HEK293T (cell line): ENCODE measurements at places on chromosomes 5 and 9.

- no peak for DNase-seq
Observed at GRCh38 chr9:98002808-98003207, 19.7 kb downstream of the ANP32B start.

GRCh38 chr5:107553117-107553555 lies 117.6 kb downstream of the EFNA5 start:
- peak; percentile 59 for DNase-seq

DNA sequence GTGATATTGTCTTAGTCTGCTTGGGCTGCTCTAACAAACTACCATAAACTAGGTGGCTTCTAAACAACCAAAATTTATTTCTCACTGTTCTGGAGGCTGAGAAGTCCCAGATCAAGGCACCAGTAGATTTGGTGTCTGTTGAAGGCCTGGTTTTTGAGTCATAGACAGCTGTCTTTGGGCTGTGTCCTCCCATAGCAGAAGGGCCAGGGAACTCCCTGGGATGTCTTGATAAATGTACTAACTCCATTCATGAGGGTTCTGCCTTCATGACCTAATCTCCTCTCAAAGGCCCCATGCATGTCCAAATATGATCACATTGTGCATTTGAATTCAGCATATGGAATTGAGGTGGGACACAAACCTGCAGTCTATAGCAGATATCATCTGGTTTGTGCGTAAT lies 121.2 kb downstream of the CHSY3 start:
- DNase-seq = no peak

DNA sequence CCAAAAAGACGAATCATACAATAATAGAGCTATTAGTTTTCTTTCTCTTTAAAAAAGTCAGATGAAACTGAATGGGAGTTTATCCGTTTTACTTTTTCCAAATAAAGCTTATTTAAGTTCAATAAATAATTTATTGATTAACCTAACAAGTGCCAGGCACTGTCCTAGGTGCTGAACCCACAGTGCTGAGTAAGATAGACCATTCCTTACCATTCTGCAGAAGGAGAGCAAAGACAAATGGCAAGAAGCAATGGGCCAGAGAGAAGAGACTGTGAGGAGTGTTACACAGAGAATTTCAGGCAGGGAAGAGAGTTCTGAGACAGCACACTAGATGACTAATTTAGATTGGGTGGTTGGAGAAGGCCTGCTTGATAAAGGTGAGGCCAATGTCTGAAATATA lies 127.2 kb downstream of the AUH start:
- no peak for DNase-seq

DNA sequence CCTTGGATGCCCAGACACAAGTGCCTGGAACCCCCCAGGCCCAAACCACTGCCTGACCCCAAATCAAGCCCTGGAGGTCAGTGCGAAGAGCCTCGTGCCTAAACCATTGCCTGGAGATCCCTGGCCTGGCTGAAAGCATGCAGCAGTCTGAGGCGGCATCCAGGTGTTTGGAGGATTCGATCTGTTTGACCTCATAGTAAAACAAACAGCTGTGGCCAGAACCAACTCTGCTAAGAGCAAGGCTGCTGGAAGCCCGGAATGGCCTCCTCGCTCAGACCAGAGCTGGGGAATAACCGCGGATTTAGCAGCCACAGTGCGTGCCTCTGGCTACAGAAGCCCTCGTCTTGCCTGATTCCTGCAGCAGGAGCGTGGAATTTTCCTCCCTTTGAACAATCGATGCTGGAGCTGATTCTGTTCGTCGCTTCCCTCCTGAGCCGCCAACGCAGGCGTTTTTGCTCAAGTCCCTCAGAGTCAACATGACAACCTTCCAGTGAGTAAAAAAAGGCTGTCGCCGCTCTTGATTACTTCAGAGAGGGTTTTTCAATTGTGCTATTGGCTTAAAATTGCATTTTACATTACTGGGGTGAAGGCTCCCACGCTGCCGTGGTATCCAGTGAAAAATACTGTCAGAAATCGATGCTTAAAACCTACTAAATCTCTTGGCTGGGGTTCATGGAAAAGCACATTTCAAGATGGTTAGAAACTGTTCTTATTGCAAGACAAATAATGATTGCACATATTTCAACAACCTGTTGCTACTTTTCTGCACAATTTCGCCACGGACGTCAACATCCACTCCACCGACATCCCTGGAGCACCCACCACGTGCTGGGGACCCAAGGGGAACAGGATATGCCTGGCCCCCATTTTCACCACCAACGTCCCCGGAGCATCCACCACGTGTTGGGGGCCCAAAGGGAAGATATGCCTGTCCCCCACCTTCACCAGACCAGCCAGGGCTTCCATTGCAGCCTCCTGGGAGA lies 190.0 kb downstream of the OLFM1 start:
- no peak for DNase-seq

DNA sequence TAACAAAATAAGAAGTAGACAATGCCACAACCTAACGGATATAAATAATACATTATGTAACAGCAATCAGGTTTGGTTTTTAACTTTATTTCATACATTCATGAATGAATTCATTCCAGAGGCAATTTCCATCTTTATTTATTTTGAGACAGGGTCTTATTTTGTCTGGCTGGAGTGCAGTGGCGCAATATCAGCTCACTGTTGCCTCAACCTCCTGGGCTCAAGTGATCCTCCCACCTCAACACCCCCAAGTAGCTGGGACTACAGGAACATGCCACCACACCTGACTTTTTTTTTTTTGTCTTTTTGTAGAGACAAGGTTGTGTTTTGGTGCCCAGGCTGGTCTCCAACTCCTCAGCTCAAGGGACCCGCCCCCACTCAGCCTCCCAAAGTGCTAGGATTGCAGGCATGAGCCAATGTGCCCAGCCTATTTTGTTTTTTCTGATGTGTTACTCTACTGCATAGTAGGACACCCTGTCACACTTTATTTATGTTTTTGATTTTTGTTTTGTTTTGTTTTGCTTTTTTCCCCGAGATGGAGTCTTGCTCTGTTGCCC lies 26.3 kb upstream of the C5orf24 start:
- no peak for DNase-seq

DNA sequence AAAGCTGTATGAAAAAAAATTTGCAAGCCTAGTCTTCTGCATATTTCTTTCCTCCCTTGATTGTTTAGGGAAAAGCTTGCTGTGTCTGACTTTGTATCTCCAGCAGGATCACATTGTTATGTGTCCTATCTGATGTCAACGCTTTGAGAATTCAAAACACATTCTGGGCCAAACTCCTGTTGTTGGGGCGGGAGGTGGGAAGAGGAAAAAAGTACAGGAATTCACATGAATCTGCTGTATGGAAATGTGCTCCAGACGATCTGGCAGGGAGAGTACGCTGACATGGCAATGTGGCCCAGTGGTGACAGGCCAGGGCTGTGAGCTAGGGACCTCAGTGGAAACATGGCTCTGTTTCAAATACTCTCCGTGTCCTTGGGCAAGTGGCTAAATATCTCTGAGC lies 87.4 kb upstream of the GNA14 start:
- DNase-seq = no peak

DNA sequence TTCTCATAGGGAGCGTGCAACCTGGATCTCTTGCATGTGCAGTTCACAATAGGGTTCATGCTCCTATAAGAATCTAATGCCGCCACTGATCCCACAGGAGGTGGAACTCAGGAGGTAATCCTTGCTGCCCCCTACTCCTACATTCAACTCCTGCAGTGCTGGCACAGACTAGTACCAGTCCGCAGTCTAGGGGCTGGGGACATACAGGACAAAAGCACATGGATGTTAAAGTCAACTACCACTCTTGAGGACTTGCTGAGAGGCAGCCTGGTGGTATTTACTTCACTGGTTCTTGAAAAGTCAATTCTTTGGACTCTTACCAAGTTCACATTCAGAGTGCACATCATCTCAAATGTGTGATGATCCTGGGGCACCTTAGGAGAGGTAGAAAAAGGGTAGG lies 33.0 kb downstream of the MTMR12 start:
- DNase-seq = no peak

DNA sequence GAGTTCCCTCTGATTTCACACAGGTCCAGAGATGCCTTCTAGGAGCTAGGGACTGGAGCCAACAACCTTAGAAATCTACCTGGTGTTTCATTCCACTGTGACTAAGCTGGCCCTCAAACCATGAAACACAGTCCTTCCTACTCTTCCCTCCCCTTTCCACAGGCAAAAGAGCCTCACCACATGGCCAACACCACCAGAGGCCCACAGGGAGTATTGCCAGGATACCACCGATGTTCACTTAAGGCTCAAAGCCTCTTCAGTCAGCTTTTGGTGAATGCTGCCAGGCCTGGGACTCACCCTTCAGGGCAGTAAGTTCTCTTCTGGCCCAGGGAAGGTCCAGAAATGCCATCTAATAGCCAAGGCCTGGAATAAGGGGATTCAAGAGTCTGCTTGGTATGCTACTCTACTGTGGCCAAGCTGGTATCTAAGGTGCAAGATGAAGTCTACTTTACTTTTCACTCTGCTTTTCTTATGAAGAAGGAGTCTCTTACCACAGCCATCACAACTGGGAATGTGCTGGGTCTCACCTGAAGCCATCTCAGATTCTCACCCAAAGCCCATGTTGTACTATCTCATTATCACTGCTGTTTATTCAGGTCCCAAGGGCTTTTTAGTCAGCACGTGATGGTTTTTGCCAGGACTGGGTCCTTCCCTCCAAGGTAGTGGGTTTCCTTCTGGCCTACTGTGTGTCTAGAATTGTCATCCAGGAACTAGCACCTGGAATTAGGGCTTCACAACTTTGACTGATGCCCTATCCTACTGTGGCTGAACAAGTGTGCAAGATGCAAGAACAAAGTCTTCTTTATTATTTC lies 1018.4 kb downstream of the TAF11L14 start:
- no peak for DNase-seq

DNA sequence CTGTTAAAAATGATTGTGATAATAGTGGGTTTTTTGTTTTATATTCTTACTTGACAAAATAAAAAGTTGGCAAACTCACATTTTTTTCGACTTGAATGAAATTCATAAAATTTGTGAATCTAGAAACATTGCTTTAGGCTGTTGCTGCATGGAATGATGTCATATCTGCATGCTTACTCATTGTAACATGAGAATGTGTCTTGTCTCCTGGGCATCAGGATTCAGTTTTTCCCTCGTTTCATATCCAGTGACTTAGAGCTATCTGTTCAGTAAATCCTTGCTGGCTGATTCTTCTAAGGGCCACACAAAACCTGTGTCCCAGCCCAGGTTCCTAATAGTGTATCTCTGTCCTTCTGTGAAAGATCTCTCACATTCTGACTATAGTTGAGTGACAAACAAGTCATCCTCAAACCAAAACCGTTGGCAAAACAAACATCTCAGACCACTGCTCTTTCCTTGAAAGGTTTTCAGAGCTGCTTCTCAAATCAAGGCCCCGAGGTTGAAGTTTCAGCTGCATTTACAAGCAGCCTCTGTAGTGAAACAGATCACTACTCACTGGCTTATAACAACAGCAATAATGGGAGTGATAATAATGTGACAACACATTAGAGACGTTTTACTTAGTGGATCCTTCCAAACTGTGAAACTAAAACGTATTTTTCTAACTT lies 95.0 kb downstream of the NPR3 start:
- DNase-seq = no peak

DNA sequence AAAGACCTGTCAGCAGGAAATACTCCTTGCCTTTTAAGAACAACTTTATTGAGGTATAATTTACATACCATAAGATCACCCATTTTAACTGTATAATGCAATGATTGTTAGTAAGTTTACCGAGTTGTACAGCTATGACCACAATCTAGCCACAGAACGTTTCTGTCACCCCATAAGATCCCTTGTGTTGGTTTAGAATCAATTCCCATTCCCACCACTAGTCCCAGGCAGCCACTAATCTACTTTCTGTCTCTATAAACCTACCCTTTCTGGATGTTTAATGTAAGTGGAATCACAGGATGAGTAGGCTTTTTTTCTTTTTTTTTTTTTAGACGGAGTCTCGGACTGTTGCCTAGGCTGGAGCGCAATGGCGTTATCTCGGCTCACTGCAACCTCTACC lies 4.4 kb downstream of the GPR107 start:
- peak; percentile 40 for DNase-seq

- DNase-seq = no peak
Observed at GRCh38 chr5:72232838-72233237, 87.2 kb downstream of the MRPS27 start.

GRCh38 chr5:36298552-36298951 lies 3.1 kb downstream of the RANBP3L start:
- no peak for DNase-seq

DNA sequence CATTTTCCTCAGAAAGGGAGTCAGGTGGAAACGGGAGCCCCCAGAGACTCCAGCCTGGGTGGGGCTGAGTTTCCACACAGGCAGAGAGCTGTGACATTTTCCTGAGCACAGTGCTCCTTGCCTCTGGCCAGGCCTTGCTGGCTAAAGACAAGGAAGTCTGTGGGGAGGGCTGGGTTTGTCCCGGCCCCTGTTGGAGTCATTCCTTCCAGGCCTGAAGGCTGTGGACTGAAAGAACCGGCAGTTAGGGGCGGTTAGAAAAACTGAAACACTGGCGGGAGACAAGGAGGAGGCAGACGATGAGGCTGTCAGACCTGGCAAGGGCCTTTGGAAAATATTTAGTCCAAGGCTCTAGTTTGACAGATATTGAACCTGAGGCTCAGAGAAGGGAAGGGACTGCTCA lies 29.9 kb downstream of the COL15A1 start:
- DNase-seq = no peak

GRCh38 chr9:115328677-115329076 lies 210.7 kb upstream of the TNC start:
- no peak for DNase-seq

DNA sequence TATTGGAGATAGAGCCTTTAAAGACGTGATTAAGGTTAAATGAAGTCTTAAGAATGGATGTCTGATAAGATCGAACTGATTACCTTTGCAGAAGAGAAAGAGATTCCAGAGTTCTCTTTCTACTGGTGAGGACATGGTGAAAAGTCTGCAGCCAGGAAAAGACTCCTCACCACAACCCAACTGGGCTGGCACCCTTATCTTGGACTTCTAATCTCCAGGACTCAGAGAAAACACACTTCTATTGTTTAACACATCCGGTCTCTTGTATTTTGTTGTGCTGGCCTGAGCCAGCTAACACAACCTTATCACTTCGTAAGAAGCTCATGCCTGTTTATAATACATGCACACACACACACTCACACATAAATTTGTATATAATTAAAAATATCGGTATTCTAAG lies 489.1 kb downstream of the PRDM9 start:
- DNase-seq = no peak

DNA sequence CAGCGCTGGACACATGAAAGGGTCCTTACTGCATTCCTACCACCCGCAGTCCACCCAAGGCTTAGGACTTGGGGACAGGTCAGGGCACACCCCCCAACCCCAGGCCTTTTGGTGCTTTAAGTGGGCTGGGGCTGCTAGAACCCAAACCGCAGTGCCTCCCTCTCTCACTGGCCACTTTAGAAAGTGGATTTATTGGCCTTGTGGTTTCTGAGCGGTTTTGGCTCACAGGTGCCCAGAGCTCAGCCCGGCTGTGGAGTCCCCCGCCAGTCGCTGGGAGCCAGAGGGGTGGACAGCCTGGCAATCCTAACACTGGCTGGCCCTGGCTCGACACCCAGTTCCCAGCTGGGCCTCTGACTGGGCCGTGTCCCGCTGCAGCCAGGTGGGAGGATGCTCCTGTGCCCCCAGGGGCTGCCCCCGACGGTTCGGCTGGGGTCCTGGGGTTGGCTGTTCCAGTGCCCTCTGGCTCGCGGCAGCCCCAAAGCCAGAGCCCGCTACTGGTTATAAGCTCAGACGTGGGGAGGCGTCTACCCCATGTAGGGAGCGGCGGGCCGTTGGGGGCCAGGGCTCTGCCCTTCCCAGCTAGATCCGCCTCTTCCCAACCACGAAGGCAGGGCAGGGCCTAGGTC lies 65.2 kb upstream of the RNU6ATAC start:
- DNase-seq = no peak

- no peak for DNase-seq
Observed at GRCh38 chr5:142461028-142461590, 136.3 kb upstream of the SPRY4 start.

- peak; percentile 35 for DNase-seq
Observed at GRCh38 chr9:33813712-33814641, 3.0 kb upstream of the UBE2R2 start.
